ENCODE measurements at places on chromosomes 7 and 10.

DNA sequence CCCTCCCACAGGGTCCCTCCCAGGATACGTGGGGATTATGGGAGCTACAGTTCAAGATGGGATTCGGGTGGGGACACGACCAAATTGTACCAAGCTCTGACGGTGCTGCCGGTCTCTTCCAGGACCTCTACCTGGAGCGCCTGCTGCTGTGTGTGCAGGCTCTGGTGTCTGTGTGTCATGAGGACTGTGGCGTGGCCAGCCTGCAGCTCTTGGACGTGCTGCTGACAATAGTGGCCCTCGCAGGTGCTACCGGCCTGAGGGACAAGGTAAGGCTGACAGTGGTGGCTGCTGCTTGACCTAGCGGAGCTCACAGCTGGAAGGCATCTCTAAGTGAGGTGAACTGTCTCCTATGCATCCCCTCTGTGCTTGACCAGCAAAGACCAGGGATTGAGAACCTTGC, 34.5 kb upstream of the PRKAR1B start:
- no peak for DNase-seq

DNA sequence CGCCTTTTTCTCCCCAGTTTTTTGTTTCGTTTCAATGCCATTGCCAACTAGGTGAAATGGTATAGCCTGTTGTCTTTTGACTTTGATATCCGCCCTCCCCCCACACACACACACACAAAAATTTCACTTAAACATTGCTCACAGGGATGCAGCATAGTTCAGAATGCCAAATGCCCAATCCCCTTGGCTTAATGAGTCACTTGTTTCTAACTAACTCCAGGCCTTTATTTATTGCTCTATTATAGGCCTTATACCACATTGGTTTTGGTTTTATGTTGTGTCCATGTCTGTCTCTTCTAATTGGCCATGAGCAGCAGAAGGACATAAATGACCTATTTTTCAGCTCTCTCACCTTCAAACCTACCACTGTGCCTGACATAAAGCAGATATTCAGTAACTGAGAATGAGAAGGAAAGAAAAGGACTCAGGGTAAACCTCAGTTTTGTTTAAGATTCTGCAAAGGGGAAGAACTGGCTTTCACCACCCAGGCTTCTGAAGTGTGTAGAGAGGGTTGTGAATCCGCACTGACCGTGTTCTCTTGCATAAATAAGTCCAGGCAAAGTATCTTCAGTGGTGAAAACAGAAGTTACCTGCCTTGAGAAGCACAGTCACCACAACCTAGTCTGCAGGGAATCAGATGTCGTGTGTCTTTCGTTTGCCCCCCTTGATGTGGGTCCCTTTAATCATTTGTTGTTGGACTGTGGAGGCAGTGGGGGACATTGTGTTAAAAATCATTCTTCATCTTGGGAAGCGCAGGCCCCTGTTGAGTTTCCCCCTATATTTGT, 139.8 kb downstream of the CELF2 start:
- DNase-seq, result no peak

DNA sequence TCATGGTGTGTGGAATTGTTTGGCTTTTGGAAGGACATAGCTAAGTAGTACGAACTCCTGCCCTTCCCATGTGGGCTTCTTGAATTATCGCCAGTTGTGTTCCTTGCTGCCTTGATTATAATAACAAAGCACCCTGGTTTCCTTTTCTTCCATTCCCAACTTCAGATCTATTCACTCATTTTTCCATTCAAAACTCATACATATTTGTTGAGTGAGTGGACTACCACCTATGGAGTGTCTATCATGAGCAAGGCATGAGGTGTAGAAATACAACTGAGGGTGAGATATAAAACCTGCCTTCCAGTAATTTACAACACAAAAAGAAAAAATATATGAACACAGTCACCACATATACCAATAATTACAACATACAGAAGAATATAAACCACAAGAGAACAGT, 4.9 kb upstream of the COL17A1 start:
- DNase-seq, result no peak

GRCh38 chr7:30848121-30848855, 63.4 kb upstream of the AQP1 start:
- DNase-seq, result no peak

- no peak for DNase-seq
These were observed 2.8 kb upstream of the FAM53B start for GRCh38 chr10:124746992-124747391.

DNA sequence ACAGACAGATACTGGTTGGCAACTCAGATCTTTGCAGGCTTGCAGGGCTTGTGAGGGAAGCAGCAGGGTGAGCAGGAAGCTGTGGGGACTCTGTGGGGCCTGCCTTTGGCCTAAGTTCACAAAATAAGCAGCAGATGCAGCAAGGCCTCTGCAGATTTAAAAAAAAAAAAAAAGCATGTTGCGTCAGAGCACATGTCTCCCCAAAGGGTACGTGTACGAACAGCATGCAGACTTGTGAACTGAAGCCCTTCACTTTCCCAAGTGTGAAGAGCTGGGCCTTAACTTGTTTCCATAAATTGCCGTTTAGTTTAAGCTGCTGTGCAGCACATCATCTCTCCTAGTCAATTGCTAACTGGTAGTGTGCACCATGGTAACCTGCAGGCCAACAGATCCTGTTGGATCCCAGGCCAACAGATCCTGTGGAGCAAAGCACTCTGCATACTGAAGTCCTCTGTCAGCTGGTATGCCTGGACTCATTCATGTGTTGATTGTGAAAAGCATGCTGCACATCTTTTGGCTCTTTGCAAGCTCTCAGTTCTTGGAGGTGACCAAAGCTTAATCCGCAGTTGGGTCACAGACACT, 10.8 kb upstream of the XPNPEP1 start:
- no peak for DNase-seq

GRCh38 chr10:78070726-78071125, 37.1 kb downstream of the RPS24 start:
- DNase-seq, result no peak

DNA sequence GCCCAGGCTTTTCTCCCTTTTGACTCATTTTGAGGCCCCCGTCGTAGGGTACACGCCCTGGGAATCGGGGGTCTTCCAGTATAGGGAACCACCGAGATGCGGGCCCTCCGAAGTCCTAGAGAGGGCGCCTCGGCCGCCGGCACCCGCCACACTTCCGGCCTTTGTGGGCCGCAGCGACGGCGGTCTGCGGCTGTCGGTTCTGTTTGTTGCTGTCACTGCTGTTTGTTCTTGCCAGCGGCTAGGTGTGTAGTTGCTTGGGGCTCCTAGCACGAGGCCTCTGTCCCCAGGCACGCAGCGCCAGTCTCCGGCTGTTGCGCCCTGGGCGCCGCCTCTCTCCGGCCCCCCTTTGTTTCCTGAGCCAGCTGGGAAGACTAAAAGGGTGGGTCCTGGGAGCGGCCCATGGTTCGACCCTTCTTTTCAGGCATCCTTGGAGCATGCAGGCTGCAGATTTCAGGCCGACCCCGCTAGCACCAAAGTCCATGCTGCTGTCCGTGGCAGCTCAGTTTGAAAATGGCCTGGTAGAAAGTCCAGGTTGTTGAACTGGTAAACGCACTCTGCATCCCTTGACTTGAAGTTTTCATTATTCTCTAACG, 17.8 kb upstream of the ZKSCAN1 start:
- peak; percentile 40 for DNase-seq

- DNase-seq, result no peak
These were observed 239.0 kb upstream of the IMMP2L start for GRCh38 chr7:111801277-111801676.

DNA sequence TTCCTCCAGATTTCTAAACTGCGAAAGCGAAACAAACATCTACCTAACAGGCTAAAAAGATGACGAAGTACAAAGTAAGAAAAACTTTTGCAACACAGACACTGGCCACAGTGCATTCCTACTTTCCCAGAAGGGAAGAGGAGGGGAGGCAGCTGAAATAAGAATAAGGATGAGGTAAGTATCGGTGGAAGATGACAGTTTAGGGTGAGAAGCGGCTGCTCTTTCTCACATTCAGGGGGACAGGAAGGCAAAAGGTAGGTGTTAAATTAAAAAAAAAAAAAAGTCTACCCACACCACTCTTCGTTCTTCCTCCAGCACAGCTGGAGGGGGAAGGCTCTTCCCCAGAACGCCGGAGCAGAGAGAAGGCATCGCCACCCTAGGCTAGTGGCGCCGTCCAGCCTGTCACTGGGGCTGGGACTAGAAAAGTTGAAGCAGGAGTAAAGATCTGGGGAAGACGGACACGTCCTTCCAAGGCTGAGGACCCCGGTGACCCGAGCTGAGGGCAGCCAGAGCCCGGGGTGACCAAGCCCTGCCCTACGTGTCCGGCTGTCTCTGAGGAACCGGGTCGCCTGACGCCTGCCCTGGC, 846 bp downstream of the DNAJC1 start:
- no peak for DNase-seq

GRCh38 chr7:29318853-29319718, 124.5 kb downstream of the CHN2 start:
- no peak for DNase-seq

GRCh38 chr7:102287111-102287980, 678 bp downstream of the SH2B2 start:
- DNase-seq, result no peak

DNA sequence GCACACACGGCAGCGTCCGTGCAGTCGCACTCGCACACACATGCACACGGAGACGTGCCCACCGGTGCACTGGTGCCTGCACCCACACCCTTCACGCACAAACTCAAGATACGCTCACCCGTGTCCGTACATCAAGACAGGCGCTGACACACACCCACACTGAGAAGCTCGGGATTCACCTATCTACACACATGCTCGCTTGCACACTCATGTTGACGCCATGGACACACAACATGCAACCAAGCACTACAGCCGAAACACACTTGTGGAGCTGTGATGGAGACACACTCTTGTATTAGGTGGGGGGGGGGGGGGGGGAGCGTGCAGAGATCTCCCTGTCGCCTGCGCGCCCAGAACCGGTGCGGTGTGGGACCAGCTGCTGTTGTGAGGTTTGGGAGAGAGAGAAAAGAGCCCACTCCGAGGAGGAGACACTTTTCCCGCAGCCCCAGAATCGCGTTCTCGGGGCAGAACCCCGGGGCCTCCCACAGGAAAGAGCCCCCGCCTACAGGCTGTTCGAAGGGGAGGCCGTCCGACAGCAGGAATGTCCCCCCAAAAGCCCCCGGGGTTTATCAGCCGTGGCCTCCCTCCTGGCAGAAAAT, 605 bp upstream of the NFKB2 start:
- no peak for DNase-seq

- DNase-seq, result no peak
These were observed 44.8 kb downstream of the PRPF18 start for GRCh38 chr10:13631594-13631993.

DNA sequence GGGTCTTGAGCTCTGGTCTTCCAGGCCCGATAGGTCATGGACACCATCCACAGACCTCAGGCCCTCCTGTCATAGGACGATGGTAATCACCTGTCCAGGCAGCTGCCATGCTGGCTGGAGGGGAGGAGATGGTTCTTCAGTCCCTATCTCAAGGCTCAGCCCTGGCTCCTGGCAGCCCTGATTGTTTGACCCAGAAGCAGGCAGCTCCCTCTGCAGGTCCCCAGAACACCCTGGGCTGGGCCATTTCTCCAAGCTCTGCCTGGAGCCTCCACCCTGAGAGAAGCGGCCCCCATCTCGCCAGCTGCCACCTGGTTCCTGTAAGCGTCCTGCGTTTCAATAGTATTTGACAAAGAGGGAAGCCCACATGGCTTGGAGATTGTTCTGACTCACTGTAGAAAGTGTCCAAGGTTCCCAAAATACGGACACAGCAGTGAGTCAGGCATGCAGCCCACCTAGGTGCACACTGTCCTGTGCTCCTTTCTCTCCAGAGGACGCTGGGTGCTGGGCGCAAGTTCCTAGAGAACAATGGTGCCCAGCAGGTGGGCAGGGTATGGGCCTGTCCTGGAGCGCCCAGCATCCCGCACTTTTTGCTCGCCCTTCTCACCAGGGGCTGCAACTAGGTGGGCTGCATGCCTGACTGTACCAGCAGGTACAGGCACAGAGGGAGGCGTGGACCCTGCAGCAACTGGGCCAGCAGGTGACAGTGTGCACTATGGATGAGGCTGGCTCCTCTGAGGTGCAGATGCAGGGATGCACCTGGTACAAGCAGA, 72.4 kb upstream of the EBF3 start:
- no peak for DNase-seq

DNA sequence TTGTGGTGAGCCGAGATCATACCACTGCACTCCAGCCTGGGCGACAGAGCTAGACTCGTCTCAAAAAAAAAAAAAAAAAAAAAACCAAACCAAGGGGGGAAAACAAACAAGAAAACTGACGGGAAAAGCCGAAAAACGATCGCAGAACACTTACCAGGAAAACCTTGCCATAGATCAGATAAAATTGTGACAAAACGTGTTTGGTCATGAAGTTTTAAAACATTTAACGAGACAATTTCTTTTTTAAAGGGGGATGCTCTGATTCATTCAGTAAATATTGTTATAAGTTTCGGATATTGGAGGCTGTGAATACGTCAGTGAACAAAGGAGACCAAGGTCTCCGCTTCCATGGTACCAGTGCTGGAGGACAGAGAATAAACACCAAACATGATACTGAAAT, 77.3 kb downstream of the ARMC3 start:
- DNase-seq, result no peak

DNA sequence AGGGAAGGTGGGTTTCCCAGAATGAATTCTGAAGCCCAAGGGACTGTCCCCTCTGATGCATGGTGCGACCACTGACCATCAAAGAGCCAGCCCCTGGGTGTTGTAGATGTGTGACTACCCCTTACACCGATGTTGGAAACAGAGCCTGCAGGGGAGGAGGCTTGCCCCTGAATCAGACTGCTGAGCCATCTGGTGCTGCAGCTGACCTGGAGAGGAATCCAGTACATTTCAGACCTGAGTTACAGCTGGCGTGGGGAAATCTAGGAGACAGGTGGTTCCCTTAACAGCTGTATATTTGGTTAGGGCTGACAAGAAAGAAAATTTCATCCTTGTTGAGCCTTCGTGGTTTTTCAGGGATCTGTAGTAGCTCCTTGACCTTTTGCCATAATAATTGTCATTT, 195.5 kb downstream of the CELF2 start:
- no peak for DNase-seq

DNA sequence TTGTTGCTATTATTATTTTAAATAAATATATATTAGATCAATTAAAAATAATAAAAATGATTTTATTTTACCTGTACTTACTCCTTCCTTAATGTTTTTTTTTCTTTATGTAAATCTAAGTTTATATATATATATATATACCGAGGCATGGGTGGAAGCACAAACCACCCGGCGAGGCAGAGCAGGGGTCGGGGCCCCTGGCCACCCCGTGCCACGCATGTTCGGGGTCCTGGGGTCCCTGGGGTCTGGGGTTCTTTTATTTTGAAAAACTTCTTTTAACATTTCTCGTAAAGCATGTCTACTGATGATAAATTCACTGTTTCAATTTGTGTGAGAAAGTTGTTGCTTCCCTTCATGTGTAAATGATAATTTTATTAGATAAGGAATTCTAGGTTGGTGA, 976.1 kb downstream of the REEP3 start:
- no peak for DNase-seq

DNA sequence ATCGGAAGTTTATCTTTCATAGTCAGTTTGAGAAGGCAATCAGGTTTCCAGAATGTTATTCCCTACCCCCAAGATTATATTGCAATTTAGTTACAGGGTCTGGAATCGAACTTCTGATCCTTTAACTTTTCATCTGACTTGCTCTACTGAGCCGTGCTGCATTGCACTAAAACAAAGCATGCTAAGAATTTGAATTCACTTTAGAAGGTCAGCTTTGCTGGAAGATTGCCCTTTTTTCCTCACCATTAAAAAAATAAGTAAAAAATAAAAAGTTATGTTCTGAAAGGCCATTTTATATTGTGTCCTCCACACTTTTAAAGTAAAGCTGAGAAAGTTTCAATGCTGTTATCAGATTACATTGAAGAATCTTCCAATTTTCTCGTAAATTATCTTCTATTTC, 388.8 kb upstream of the PHF14 start:
- no peak for DNase-seq

GRCh38 chr7:133295484-133295883, 42.6 kb downstream of the EXOC4 start:
- DNase-seq, result no peak
